ENCODE measurements at places on chromosomes 5 and 9.

DNA sequence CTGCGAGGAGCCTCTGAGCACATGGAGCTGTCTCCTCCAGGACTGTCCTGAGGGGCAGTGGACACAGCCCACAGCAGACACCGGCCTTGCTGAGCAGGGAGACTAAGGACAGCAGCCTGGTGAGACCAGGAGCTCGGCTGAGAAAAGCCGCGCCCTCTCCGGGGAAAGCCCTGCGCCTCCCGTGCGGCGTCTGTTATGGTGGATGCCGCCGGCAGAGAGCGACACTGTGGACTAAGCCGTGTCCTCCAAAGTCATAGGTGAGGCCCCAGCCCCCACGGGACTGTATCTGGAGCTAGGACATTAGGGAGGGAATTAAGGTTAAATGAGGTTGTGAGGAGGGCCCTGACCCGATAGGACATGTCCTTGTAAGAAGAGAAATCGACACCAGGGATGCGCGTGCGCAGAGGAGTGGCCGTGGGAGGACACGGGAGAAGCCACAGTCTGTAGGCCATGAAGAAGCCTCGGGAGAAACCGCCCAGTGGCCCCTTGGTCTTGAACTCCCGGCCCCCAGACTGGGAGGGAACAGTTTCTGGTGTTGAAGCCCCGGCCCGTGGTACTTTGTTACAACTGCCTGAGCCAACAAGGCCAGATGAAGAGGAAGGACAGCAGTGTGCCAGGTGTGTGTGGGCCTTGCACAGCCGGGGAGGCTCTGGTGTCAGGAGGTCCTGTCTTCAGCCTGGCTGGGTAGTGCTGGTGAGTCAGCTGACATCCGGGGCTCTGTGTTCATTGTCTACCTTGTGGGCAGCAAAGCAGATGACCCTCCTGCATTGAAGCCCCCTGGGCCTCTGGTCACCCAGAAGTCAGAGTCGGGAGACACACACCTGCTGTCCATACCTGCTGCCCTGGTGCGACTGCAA, 22.1 kb downstream of the MRPL36 start:
- DNase-seq: no peak

GRCh38 chr9:94787266-94787665, 60.8 kb downstream of the AOPEP start:
- no peak for DNase-seq

DNA sequence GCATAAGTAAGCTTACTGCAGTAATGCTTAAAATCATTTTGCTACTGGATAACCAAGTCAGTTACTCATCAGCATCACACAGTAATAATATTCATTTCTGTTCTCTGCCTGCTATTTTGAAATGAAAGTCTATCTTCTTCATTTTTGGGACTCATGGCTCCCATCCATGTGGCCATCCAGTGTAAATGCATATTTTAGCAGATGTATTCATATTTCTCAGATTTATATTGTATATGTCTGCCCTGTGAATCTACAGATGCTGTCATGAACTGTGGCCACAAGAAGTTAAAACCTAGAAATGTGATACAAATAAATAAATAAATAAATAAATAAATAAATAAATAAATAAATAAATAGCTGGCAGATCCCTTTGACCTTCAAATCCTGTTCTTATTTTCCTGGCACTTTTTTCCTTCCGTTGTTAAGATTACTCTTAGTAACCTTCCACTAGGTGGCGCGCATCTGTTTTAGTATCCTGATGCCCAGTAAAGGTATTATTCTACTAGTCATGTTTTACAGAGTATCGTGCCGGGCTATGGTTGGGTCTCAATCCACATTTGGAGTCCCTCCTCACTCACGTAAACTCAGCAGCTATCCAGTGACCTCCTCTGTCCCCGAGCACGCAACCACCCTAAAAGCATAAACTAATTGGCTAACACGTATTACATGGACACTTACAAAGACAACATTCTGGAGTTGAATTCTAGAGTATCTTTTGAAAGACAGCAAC, 79.2 kb upstream of the IL7R start:
- DNase-seq: peak; percentile 84

- no peak for DNase-seq
Observed at GRCh38 chr9:653856-654387, 187.6 kb upstream of the DMRT1 start.

DNA sequence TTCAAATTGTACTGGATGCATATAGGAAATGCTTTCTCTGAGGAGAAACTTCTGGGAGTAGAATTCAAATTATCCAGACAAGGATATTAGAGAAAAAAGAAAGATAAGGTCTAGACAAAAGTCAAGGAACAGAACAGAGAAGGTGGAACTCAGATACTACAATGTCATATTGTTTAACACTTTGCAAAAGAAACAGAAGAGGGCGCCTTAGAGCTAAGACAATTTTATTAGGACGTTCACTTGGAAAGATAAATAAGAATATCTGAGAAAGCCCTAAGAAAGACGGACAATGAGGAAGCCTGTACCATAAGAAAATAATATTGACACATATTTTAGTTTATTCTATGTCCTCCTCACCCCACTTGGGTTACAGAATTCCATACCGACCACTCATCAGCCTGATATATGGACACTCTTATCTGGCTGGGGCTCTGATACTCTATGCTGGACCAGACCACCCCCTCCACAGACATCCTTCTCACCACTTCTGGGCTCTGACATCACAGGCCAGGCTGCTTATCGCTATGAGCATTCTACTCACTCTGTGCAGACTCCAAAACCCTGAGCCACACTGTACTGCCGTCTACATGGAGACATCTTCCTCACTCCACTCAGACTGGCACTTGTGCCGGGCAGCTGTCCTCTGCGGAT, 9.1 kb upstream of the AK3 start:
- DNase-seq: peak; percentile 58

DNA sequence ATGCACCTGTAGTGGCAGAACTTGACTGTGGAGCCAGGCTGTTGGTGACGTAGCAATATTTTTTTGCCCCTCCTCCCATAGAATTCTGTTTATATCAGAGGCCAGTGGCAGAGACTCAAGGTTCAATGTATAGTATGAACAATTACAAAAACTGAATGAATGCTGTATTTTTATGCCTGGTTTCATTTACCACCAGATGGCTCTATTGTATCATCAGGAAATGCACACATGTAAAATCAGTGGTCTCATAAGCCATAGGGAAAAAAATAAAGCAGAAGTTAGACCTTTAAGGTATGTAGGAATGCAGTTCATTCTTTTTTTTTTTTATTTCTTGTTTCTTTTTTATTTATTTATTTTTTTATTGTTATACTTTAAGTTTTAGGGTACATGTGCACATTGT, 43.6 kb downstream of the CCDC192 start:
- peak; percentile 16 for DNase-seq

DNA sequence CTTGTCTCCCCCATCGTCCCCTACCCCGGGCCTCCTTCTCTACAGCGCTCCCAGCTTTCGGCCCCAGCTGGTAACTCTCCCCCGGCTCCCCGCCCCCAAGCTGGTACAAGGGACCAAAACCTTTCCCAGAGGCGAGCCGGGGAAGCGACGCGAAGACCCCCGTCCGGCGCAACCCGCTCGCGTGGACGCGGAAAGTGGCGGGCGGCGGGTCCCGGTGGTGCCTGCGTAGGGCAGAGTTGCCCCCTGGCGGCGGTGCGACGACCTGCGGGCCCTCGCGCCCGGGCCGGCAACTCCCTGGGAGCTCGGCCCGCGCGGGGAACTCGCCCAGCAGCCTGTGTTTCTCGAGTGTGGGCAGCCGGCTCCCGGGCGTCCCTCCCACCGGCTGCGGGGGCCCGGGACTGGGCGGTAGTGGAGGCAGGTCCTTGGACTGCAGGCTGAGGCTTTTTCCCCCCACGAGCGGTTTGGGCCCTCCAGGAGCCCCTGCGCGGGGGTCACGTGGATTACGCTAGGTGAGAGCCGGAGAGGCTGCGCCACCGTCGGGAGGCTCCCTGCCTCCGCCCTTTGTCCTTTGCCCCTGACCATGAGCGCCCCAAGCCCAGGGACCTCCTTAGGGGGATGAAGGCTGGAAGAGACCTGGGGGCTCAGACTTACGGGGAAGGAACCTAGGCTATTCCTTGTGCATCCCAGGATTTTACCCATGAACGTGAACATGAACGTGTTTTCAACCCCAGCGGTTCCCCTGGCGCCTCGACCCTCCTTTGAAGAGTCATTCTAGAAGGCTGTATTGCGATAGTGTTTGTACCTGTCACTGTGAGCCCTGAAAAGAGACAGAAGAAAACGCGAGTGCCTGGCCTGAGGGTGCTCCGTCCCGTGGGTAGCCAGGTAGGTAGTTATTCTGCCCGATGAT, 2.9 kb upstream of the FOXD1 start:
- peak; percentile 67 for DNase-seq

- no peak for DNase-seq
Observed at GRCh38 chr5:153796527-153796926, 242.2 kb downstream of the FAM114A2 start.

- DNase-seq: no peak
Observed at GRCh38 chr5:78747705-78748359, 99.3 kb upstream of the LHFPL2 start.

GRCh38 chr9:106862821-106863720, at the start of gene ZNF462:
TSS of gene ZNF462 (plus strand) at chr9:106863166. CDS start at chr9:106923384, 60,218 bp downstream.
- DNase-seq: no peak

- DNase-seq: no peak
Observed at GRCh38 chr5:175471196-175471595, 7.2 kb upstream of the SFXN1 start.

All from GM12865 (cell line).